ENCODE measurements at places on chromosomes 3 and 15. TPM values are rescaled to one million over a fixed set of nuclear protein-coding genes. Genes with fewer than 3 reads are reported as not detected.

The APOD gene
- total RNA-seq, result not detected

The FILIP1L gene
- total RNA-seq, result 1.9 TPM

The PLSCR4 gene
- 0.20 TPM for total RNA-seq

The SPATA12 gene
- not detected for total RNA-seq

The DUOX1 gene
- not detected for total RNA-seq

The CCR4 gene
- total RNA-seq, result 118 TPM

The SEMA6D gene
- not detected for total RNA-seq

The AQP9 gene
- total RNA-seq, result not detected

The WDR6 gene
- total RNA-seq, result 135 TPM

The CIDEC gene
- total RNA-seq, result not detected

The CYP1A2 gene
- not detected for total RNA-seq

The FHIT gene
- 9.7 TPM for total RNA-seq

The ACOX2 gene
- total RNA-seq, result not detected

The SLC38A3 gene
- not detected for total RNA-seq

The AADAC gene
- not detected for total RNA-seq

The ZCWPW2 gene
- 0.48 TPM for total RNA-seq

The GOLGA8R gene
- 4.2 TPM for total RNA-seq

The GPR171 gene
- total RNA-seq, result 204 TPM

The CIB2 gene
- total RNA-seq, result 0.91 TPM
